ENCODE measurements at places on chromosomes 4 and X.

- DNase-seq: no peak
Measured at GRCh38 chrX:100376576-100376975, 33.5 kb downstream of the PCDH19 start.

- DNase-seq: no peak
Measured at GRCh38 chr4:100311181-100311580, 120.9 kb upstream of the DDIT4L start.

DNA sequence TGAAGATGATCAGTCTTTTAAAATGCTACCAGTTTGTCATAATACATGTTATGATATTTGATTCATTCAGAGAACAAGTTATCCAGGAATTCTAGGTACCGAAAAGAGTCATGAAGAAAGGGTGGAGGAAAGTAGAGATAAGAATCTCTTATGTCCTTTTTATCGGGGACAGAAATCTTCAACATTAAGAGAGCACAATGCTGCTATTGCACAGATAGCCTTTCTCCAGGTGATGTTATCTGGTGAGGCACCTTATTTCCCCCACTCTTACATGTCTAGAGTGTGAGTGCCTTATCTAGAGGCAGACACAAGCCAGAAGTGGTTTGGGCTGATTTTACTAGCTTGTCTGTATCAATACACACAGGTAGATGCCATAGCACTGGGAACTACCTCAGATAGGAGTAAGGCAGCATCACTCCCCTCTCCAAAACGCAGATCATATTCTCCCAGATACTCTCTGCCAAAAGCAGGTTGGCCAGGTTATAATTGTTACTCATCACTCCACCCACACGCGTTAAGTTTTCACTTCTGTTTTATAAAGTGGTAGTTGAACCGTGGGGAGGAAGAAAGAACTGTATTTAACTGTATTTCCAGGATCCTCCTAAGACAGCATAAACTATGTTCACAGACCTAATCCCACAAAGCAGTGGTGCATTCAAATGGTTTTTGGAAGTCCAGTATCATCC lies 38.4 kb downstream of the AREG start:
- no peak for DNase-seq

DNA sequence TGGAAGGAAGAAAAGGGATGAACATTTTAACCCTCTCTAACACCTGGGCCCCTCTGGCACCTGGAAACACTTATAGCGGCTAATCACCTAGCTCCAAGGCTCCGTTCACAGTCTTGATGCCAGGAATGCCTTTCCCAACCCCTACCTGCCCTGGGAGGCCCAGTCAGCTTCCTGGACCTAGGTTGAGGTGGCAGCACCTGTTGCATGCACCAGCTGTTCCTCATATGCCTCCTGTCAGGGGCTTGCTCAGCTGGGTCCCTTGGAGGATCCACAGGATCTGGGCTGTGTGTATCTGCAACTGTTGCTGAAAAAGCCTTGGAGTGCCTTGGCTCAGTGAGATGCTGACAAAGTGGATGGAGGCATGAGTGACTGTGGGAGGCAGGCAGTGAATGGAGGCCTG lies 4.4 kb downstream of the CFP start:
- DNase-seq: no peak

- no peak for DNase-seq
Measured at GRCh38 chr4:53695540-53696463, 104.5 kb upstream of the LNX1 start.

GRCh38 chr4:119246177-119246733 lies 33.7 kb downstream of the USP53 start:
- DNase-seq: no peak

GRCh38 chr4:176052744-176053143 lies 12.9 kb upstream of the WDR17 start:
- no peak for DNase-seq

GRCh38 chr4:3040452-3041191 lies 33.7 kb downstream of the HTT-AS start:
- DNase-seq: no peak

- no peak for DNase-seq
Measured at GRCh38 chrX:77085372-77085771, 361.8 kb upstream of the FGF16 start.

GRCh38 chr4:168885400-168885799 lies 124.7 kb downstream of the CBR4 start:
- DNase-seq: no peak

GRCh38 chr4:103306870-103307375 lies 108.8 kb upstream of the CENPE start:
- no peak for DNase-seq

DNA sequence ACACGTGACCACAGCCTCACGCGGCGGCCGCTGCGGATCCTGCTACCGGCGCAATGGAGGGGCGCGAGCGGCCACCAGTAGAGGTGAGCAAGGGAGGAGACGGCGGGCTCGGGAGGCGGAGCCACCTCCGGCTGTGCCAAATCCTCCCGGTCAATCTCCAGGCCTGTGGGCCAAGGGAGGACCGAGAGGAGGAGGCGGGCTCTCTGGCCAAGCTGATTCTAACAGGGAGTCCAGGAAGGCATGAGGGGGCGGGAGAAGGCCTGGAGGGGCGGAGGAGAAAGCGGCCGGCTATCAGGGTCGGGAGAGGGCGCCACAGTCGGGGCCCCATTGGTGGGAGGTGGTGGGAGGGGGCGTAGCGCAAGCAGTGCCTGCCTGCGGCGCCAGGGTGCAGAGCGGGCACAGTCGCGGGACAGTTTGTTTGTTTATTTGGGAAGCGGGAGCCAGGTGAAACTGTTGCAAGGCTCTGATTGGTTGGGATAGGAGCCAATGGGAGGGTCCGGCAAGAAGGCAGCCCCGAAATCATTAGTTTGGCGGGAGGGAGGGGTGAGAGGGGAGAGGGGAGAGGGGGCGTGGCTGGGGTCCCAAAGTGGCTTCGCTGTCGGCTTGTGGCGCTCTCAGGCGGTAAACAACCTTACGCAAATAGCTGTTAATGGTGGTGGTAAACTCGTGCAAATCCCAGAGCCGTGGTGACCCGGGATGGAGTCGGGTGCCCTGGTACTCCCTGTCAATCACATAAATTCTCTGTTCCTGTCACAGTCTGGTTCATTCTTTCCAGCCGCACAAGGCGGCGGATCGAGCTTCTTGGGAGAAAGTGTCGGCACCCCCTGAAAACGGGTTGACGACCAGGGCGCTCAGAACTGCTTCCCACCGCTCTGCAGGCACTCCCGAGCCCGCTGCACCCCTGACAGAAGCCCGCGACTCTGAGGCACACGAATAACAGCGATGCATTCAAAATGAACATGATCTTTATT lies at the start of gene IRS4:
TSS of gene IRS4 (minus strand) at position 55 of the 971 bp plus-strand sequence.
- no peak for DNase-seq

GRCh38 chr4:64617800-64618199 lies 208.6 kb upstream of the TECRL start:
- no peak for DNase-seq

Data from activated naive CD4-positive, alpha-beta T cell treated with anti-CD3 and anti-CD28 coated beads, Interleukin-2, amount 50 U/mL, for 16 hours (primary cell).